Activated CD8-positive, alpha-beta memory T cell treated with anti-CD3 and anti-CD28 coated beads for 4 hours (primary cell): ENCODE measurements at places on chromosomes 5 and 9.

DNA sequence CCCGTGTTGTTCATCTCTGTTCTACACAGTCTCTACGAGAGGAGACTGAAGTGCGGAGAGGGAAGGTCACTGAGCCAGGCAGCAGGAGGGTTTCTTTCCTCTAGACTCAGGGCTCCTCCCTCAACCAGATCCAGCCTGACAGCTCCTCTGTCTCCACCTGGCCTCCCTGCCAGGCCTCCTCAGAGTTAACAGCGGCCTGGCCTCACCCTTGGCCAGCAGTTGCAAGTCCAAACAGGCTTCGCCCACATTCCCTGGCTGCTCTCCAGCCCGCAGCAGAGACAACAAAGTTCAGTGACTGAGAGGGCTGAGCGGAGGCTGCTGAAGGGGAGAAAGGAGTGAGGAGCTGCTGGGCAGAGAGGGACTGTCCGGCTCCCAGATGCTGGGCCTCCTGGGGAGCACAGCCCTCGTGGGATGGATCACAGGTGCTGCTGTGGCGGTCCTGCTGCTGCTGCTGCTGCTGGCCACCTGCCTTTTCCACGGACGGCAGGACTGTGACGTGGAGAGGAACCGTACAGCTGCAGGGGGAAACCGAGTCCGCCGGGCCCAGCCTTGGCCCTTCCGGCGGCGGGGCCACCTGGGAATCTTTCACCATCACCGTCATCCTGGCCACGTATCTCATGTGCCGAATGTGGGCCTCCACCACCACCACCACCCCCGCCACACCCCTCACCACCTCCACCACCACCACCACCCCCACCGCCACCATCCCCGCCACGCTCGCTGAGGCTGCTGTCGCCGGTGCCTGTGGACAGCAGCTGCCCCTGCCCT lies at the start of gene HRCT1:
HRCT1 (plus strand) TSS at position 291 of the 768 bp plus-strand sequence; CDS start at position 377, 86 bp downstream.
- DNase-seq = no peak

DNA sequence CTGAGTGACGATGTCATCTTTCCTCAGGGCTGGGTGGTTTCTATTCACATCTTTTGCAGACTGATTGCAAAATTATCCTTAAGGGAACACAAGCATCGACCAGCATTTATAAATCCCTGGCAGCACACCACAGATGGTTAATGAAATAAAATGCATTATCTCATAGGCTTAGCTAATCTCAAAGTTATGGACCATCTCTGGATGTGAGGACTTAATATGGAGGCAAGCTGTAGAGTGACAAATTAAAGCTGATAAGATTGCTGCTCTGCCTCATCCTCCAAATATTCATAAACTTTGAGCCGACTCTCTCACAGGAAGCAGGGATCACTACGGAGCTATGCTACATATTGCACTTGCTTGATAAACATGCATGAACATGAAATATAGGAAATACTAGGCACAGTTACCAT lies 663.2 kb upstream of the RGMB start:
- no peak for DNase-seq

- no peak for DNase-seq
These were observed 8.6 kb upstream of the MUSK start for GRCh38 chr9:110659891-110660541.

- DNase-seq = no peak
These were observed 163.2 kb downstream of the TRIO start for GRCh38 chr5:14306329-14306815.

DNA sequence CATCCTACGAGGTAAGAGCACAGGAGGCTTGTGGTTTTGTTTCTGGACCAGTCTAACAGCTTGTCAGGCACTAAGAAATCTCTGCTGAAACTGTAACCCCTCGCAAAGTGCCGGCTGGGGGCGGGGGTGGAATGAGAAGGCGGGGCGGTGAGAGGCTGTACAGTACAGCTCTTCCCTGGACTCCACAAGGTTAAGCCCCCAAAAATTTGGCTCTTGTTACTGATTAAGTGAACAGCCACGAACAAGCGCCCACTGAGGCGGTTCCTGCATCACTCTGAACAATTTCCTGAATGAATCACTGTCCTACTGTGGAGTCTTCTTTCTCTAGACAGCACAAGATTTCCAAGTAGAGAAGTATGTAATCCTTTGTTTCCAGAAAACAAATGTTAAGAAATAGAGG lies 6.8 kb downstream of the FBP2 start:
- no peak for DNase-seq

GRCh38 chr9:87533271-87533670 lies 35.6 kb downstream of the DAPK1 start:
- no peak for DNase-seq

GRCh38 chr9:37650299-37650872 lies 368 bp upstream of the FRMPD1 start:
- no peak for DNase-seq

DNA sequence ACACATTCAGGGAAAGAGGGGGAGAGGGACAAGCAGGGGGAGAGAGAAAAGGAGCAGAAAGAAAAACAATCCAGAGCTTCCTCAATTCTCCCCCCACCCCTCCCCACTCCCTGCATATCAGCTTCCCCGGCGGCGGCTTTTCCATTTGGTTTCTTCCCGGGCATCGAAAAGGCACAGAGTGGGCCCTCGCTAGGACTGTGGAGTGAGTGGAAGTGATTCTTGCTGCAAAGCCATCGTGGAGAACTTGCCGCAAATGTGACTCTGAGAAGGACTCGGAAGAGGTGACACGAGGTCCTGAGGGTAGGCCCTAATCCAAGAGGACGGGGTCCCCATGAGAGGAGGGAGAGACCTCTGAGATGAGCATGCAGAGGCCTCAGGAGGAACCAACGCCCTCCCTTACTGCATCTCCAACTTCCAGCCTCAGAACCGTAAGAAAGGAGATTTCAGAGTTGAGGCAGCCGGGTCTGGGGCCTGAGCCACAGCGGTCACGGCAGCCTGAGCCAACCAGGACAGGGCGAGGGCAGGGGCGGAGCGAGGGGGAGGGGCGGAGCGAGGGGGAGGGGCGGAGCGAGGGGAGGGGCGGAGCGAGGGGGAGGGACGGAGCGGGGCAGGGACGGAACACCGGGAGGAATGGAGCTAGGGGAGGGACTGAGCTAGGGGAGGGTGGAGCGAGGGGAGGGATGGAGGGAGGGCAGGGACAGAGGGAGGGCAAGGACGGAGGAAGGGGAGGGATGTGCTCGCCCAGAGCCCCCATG lies 21.2 kb upstream of the SARDH start:
- DNase-seq = no peak

DNA sequence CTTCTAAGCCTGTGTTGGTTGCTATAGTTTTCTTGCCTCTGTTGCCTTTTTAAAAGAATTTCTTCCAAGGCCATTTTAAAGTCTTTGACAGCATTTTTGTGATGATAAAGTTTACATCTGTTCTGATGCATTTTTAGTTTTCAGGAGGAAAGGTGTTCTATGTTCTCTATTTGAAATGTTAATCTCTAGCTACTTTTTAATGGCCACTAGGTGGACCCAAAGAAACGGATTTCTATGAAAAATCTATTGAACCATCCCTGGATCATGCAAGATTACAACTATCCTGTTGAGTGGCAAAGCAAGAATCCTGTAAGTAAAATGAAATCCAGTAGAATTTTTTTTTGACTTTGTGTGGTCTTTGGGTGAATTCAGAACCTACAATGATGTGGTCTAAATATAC lies 60.2 kb downstream of the MELK start:
- no peak for DNase-seq

DNA sequence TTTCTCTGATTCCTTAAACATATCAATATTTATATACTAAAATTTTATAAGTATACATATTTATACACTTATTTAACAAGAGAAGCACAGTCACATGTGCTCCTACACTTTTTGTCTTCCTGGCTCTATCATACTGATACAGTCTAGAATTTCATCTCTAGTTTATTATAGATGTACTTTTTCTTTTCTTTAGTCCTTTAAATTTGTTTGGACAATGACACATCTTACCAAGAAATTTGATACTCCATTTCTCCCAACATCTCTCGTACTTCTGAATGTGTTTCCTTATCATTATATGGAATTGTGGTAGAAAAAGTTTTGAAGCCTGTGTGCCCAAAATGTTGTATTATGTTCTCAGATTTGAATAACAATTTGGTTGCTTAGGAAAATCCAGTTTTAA lies 104.6 kb downstream of the DMRT2 start:
- DNase-seq = no peak

DNA sequence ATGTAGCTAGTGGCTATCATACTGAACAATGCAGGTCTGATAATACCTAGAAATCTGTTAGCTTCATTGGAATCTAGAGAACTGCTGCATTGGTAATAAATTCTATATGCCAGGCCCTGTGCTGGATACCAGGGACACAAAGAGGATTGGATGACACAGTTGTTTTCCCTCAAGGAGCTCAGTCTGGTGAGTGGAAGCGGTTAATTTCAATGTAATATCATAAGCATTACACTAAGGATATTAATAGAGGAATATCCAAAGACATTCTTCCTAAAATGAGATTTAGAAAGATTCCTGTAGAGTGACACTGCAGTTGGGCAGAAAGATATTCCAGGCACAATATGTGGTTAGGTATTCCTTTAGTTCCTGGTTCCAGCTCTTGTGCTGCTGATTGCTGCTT lies 5.9 kb downstream of the CMYA5 start:
- no peak for DNase-seq

GRCh38 chr5:169350016-169350415 lies 49.1 kb upstream of the SLIT3 start:
- DNase-seq = no peak

DNA sequence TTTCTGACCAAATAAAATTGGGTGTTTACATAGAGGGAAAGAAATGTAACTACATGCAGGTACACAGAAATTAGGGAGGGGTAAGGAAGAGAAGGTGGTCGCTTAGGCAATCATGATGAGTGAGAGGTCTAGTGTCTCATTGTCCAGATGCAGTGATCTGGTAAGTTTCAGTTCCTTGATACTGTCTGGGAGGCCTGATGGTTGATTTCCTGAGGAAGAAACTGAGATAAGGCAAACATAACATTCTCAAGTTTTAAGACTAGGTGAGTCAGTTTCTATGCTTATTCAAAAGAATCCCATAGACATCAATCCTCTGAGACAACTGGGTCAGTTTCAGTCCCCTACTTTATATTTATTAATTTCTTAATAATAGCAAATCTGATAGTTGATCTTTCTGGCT lies 843.3 kb upstream of the CDH10 start:
- no peak for DNase-seq

DNA sequence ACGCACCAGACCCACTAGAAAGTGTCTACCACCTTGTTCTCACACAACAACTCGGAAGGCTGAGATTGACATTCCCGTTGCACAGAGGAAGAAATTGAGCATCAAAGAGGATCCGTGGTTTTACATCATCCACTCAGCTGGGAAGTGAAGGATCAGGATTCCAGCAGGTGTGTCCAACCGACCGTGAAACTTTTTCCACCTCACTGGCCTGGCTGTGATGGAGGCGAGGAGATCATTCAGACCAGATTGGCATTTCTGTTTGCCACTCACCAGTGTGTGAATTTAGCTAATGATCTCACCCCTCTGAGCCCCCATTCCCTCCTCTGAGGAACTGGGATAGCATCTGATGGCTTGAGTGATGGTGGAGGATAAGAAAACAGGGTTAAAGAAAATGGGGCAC lies 46.7 kb upstream of the CPLX2 start:
- no peak for DNase-seq

DNA sequence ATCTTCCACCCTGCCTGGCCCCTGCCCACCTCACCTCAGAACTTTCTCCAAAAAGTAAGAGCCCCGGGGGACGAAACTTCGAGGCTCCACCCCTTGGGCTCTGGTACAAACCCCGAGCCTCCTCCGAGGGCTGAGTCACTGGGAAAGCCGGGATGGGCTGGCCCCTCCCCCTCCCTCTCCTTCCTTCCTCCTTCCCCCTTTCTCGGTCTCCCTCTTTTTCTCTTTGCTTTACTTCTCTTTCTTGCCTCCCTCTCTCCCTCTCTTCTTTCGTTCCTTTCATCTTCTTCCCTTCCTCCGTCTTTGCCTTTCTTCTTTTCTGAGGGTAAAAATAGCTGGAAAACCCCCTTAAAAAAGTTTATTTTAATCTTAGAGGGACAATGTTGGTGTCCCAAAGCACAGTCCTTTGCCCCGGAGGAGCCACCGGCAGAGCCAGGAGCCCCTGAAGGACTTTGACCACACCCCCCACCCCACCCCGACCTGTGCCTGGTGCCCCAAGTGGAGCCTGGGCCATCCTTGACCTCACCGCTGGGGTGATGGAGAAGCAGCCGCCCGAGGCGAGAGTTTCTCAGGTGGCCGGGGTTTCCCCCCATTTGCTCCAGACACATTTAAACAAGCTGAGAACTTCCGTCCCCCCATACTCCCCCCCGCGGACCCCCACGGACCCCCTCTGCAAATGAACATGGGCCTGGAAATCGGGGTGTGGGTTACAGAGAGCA lies 5.7 kb upstream of the NOTCH1 start:
- DNase-seq = no peak

DNA sequence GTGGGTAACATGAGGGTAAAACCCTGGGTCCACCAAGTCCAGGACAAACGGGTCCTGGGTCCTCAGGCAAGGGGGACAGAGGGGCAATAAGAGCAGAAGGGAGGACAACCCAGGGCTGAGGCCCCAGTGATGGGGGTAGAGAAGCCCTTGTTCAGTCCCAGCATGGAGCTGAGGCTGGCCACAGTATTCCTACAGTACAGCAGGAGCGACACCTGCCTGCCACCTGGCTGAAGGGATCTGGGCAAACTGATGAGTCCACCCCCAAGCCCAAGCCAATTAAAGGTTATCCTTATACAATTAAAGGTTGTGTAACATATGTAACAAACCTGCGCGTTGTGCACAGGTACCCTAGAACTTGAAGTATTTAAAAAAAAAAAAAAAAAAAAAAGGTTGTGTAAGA lies 97.7 kb upstream of the LRRTM2 start:
- no peak for DNase-seq

DNA sequence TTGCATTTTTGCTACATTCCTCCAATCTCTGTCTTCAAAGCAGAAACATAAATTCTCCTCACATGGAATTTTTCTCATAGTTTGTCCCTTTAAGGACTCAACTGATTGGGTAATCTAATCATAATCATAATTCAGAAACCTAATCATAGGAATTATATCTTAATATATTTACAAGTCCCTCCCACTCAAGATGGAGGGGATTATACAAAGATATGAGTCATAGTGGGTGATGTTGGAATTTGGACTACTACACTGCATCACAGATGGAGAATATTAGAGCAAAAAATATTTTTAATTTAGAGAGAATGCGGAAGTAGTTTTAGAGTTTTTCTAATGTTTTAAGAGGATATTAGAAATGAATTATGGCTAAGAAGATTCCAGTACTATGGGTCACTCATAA lies 1034.0 kb downstream of the DTWD2 start:
- DNase-seq = no peak

DNA sequence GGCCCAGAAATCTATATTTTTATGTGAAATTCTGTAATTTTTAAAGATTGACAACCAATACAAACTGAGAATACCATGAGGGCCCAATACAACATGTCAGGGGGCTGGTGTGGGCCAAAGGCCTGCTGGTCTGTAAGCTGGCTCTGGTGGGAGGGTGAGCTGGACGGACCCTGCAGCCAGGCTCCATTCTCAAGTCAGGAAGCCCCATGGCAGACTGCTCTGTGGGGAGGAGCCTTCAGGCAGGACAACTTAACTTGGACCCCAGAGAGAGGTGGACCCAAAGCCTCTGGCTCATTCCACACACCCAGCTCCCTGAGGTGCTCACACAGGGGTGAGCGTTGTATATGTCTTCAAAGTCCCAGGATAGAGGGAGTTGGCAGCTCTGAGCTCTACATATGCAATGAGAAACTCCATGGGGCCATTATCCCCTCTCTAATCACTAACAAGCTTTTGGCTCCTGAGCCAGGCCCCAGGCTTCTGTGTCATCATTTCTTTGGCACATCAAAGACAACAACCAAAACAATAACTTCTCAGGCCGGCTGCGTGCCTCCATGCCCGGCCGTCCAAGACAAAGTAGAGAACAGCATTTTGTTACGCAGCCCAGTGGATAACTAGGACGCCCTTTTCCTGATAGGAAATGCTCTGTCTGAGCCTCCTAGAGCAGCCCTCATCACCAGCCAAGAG lies 6.4 kb downstream of the SEPTIN8 start:
- no peak for DNase-seq
